ENCODE measurements at places on chromosomes 5 and 9.

DNA sequence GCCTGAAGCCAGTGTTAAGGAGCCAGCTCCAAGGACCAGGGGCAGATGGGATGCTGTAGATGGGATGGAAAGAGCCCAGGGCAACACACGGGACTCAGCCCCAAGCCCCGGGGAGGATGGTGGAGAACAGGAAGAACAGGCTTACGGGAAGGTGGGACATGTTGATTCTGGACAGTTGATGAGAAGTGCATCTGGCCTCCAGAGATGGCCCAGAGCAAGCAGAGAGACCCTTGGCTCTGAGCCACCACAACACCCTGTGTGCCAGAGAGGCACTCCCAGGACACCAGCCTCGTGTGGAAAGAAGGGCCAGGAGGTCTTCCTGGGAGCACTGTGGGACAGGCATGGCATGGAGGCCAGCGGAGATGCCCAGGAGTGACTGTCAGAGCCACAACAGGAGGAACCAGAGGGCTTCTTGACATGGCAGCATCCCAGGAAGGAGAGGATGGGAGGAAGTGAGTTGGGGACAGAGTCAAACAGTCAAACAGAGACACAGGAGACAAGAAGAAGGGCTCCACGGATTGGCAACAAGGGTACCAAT is 156.3 kb upstream of the MVB12B start:
- no peak for DNase-seq

DNA sequence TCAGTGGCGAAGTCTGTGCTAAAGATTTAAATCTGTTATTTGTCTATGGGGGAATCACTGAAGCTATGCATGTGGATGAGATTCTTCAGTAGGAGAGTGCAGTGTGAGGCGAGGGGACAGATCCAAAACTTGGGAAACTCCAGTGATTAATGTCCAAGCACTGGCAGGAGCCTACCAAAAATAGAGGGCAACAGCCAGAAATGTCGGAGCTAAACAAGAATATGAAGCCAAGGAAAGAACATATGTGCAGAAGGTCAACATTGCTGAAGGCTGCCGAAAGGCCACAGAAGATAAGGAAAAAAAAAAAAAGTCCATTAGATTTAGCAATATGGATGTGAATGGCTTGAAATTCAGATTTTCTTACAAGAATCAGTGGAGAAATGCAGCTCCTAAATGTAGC is 61.8 kb downstream of the C6 start:
- no peak for DNase-seq

DNA sequence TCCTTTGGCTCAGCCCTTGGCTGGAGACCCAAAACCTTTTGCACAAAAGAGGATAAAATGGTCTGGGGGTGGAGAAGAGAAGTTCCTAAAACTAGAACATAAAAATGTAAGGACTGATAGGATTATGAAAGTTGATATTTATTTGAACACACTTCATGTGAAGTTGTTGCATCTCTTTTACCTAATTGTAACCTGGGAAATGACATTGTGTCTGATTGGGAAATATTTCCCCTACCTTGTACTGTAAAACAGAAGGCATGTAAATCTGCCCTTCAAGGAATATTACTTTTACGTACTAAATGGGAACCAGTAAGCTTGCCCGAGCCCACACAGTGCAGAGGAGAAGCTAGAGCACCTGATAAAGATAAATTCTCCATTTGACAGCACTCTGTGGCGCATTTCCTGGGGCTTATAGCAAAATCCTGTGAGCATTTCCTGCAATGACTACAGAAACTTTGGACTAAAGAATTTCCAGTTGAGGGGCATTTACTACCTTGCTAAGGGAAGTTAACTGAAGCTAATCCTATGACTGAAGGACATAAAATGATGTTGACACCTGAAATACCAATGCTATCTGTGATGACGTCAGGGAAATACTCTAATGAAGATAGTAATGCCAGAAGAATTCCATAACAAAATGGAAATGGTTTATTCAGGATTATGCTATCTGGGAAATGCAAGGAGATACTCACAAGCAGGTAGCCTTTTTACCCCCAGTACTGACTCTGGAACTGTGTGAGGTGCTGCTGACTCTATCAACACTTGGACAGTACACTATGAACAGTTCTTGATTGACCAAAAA is 78.3 kb upstream of the LIFR start:
- no peak for DNase-seq

- DNase-seq, result peak; percentile 33
These were observed 29.8 kb downstream of the NR4A3 start for GRCh38 chr9:99851500-99851822.

GRCh38 chr5:178117923-178118701 is 4.8 kb downstream of the N4BP3 start:
- DNase-seq, result no peak

GRCh38 chr5:115571441-115571878 is 26.9 kb upstream of the FEM1C start:
- DNase-seq, result no peak

- DNase-seq, result no peak
These were observed 243.0 kb downstream of the ZSWIM6 start for GRCh38 chr5:61575103-61575502.

- no peak for DNase-seq
These were observed 1216.2 kb downstream of the MAT2B start for GRCh38 chr5:164721656-164722055.

DNA sequence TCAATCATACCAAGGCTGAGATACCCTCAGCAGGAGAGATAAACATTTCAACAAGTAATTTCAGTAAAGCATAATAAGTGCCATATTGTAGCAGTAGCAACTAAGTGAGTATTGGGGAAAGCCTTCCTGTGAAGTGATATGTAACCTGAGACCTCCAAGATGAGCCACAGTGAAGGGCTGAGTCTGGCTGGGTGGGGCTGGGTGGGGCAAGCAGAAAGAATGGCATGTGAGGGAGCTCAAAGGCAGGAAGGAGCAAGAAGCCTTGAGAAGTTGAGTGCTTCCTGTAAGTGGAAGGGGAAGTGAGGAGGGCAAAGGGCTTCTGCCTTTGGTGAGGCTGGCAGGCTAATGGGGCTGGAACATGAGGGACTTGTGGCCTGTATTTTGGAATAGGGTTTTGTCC is 19.7 kb upstream of the ASTN2 start:
- no peak for DNase-seq

DNA sequence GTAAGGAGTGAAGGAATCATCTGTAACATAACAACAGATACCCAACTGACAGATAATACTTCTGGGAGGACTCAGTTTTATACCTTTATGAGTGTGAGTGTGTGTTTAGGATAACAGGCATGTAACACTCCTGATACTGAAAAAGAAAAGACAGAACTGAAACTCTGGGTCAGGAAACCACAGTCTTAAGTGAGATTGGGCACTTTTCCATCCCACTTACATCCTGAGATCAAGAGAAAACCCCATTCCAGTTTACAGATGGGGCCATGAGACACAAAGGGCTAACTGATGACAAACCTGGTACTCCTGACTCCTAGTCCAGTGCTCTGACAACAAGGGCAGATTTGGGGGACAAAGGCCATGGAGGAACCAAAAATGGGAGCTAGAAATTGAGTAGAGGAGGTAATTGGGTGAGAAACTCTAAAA is 18.0 kb downstream of the IL5 start:
- no peak for DNase-seq

DNA sequence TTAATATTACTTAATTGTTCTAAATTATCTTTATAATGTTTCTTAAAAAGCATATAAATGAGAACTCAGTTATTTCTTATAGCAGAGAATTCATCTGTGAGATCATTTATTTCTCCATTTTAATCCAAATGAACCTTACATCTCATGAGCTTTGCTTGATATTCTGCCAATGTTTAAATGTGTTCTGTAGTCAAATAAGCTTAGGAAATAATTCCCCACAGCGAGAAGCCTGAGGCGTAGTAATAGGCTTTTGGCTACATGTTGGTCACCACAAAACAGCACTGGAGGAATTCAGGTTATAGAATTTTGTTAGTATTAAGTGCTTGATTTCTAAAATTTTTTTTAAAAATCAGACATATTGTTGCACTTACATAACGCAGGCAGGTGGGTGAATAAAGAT is 585.3 kb upstream of the RORB start:
- no peak for DNase-seq

GRCh38 chr9:75432386-75432785 is 344.1 kb downstream of the OSTF1 start:
- no peak for DNase-seq

- DNase-seq, result no peak
These were observed 6.0 kb upstream of the PLAC8L1 start for GRCh38 chr5:146111409-146111808.

GRCh38 chr9:136529516-136530460 is 16.1 kb downstream of the NOTCH1 start:
- DNase-seq, result peak; percentile 8

DNA sequence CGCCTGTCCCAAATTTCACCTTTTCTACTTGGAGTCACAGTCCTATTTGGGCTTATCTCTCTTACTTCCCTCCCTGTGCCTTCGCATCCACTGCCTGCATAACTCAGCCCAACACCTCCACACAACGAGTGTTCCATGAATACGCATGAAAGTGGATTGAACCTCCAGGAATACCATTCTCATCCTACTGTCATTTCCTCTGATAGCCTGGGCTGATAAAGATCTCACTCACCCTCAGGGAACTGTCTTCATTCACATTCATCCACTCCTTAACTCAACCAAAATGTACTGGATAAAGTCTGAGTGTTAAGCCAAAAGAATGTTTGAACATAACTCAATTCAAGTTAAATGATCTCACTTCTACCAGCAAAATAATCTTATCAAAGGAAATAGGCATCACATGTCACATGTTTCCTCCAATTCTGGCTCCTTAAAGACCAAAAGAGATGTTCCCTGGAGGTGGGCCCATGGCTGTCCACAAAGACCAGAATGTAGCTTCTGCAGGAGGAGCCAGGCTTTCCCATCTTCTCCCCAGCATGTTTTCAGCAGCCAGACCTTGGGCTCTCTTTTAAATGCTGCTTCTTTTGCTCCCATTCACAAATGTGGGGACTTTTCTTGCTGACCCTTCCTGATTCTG is 28.4 kb upstream of the TRIO start:
- no peak for DNase-seq

GRCh38 chr5:181121675-181122561 is 9.1 kb downstream of the OR2V1 start:
- no peak for DNase-seq

GRCh38 chr9:98326459-98327248 is 71.2 kb upstream of the TBC1D2 start:
- DNase-seq, result no peak

- DNase-seq, result no peak
These were observed 11.1 kb downstream of the C5orf47 start for GRCh38 chr5:174000076-174000475.

- DNase-seq, result no peak
These were observed 242.3 kb upstream of the BRINP1 start for GRCh38 chr9:119611565-119611964.

DNA sequence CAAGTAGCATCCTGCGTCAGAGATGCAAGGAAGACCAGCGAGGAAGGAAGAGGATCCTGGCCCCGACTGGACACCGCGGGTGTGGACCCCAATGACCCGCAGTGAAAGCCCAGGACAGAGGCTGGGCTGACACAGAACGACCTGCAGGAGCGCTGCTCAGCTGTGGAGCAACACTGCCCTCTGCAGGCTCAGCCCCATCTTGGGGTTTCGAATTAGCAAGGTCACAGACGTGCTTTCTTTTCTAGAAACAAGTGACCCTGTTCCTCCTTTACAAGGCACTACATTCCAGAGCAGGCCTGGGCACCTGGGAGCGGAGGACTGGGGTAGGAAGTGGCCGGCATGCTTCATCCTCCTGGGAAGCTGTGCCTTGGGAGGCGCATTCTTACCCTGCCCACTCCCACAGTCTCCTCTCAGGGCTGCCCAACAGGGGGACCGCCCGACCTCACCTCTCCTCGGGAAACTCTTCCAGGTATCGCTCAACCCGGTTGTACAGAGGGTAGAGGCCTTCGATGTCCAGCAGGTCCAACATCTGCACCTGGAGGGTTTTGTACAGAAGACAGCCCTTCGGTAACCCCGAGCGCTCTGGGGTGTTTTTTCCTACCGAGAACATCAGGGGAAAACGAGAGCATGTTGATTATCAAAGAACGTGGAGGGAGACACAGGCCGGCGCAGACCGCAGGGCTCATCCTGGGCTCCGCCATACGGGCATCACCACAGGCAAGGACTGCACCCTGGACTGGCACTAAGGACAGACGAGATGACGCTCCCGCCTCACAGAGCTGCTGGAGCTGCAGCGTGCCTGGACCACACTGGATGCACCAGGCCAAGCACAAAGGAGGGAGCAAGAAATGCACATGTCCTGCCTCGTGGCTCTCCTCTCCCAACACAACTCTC is 35.0 kb downstream of the IPPK start:
- peak; percentile 71 for DNase-seq

GRCh38 chr5:42422656-42423280 is 471 bp upstream of the GHR start:
- no peak for DNase-seq

- DNase-seq, result no peak
These were observed 275.9 kb downstream of the CRB2 start for GRCh38 chr9:123631862-123632261.

DNA sequence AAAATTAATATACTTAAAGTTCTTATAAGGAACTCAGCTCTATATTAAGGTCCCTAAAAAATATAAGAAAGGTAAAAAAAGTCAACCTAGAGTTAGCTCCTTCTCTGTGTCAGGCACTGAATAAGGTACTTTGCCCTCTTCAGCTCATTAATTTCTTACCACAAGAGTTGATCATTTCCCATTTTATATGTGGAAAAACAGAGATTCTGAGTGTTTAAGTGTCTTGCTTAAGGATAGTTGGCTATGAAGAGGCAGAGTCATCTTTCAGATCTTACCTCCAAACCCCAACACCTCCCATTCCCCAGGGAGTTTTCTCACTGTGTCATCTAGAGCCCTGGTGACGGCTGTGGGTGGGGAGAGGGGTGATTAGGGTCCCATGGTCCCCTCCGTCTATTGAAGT is 40.6 kb downstream of the INSYN2B start:
- DNase-seq, result no peak

GRCh38 chr5:107781451-107781850 is 110.7 kb upstream of the EFNA5 start:
- DNase-seq, result no peak

- DNase-seq, result no peak
These were observed 38.8 kb upstream of the RPL26L1 start for GRCh38 chr5:172920447-172920849.

DNA sequence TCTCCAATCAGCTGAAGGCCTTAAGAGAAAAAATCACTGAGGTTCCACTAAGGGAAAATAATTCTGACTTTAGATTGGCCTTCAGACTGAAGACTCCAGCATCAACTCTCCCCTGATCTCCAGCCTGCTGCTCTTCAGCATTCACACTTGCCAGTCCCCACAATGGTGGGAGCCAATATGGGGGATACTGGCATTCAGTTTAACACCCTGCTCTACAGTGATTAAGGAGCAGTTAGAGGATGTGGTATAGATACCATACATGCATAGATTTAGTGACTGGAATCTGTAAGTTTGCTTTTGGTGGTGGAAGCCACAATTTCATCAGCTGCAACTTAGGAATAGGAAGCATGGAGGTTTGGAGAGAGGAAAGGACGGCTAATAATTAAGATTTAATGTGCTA is 2017.7 kb upstream of the CDH6 start:
- DNase-seq, result no peak

GRCh38 chr5:138138949-138139780 is at the start of gene NME5:
NME5 (minus strand) TSS chr5:138139428; CDS start chr5:138138780, 648 bp downstream.
- peak; percentile 16 for DNase-seq

- DNase-seq, result no peak
These were observed 306 bp downstream of the TRUB2 start for GRCh38 chr9:128321879-128322403.

Data from GM19239 (cell line).